ENCODE measurements at places on chromosomes 7 and 10.

DNA sequence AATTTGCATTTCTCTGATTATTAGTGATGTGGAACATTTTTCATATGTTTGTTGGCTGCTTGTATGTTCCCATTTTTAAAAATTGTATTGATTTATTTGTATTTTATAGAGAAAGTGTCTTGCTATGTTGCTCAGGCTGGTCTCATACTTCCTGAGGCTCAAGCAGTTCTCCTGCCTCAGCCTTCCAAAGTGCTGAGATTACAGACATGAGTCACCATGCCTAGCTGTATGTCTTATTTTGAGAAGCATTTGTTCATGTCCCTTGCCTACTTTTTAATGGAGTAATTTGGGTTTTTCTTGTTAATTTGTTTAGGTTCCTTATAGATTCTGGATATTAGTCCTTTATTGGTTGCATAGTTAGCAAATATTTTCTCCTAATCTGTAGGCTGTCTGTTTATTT lies 214.2 kb upstream of the KAT6B start:
- DNase-seq, result no peak

DNA sequence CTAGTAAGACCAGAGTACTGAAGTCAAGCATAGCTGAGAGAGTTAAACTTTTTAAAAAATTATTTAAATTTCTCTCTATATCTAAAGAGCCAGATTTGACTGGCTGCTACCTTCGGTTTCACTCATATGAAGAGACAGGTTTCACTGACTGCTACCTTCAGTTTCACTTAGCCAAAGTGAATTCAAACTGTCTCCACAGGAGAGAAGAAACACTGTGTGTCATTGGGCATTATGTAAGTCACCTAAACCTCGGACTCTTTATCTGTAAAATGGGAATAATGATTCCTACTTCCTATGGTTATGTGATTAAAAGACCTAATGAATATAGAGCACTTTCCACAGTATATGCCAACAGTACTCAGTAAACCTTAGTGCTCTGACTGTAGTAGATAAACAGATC lies 41.6 kb upstream of the MET start:
- no peak for DNase-seq

DNA sequence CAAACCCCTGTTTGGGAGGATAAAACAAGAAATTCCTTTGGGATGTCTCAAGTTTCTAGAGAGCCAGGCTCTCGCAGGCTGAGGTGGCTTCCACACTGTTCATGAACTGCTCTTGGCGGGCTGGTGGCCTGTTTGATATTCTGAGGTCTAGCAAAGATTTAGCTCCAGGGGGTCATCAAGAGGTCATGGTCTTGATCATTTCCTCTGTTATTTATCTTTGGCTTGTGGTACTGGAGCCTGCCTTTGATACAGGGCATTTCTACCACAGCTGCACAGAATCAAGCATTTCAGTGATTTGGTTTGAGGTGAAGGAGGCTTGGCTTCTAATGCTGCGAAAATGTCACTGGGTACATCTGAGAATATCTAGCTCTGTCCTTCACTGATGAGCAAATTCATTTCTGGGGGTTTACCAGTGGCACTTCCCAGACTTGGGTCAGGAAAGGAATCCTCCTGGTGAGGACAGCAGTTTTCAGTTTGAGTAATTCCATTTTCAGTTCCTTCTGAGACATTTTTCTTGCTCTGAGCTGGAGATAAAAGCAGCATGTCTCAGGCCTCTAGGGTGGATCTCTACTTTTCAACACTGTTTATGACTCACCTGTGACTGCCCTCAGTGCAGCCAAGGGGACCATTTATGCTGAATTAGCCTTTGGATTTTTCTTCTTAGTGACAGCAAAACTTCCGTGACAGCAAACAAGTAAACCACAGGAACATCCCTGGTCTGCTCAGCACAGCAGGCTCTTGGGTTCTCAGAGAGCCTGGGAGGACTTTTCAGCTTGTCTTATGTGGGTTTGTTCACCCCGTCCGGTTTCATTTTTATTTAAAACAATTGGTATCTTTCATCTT lies 312.0 kb downstream of the RNLS start:
- no peak for DNase-seq

GRCh38 chr7:121126201-121126600 lies 137.7 kb downstream of the CPED1 start:
- DNase-seq, result no peak

- DNase-seq, result peak; percentile 36
These were observed at the start of gene PFKP for GRCh38 chr10:3067118-3067858. TSS of gene PFKP (plus strand) at chr10:3067548. CDS start at chr10:3067596, 48 bp downstream.

- DNase-seq, result no peak
These were observed 4.9 kb downstream of the COL17A1 start for GRCh38 chr10:104080762-104081161.

GRCh38 chr10:35875016-35875676 lies 233.1 kb upstream of the FZD8 start:
- DNase-seq, result no peak

- DNase-seq, result peak; percentile 71
These were observed 321.2 kb downstream of the FRMD4A start for GRCh38 chr10:14009371-14010100.

GRCh38 chr10:819326-819725 lies 112.2 kb downstream of the LARP4B start:
- no peak for DNase-seq

DNA sequence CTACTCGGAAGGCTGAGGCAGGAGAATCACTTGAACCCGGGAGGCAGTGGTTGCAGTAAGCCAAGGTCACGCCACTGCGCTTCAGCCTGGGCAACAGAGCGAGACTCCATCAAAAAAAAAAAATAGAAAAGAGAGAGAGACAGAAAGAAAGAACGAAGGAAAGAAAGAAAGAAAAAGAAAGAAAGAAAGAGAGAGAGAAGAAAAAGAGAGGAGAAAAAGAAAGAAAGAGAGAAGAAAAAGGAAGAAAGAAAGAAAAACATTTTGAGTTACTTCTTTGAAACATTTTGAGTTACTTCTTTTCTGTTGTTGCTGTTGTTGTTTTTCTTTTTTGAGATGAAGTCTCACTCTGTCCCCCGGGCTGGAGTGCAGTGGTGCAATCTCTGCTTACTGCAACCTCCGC lies 2.4 kb upstream of the MKI67 start:
- no peak for DNase-seq

DNA sequence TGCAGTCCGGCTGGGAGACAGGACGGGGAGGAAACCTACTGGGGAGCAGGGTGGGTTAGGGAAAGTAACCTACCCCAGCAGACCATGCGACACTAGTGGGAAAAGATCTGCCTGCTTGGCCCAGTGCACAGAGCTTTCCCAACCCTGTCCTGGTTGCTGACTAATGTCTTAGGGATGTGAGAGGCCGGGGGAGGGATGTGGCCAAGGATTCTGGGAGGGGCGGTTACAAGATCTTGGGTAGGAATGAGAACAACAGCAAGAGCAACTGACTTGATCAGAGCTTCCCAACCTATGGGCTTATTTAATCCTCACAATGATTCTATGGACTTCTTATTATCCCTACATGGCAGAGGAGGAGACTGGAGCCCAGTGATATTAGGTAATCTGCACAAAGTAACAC lies 24.0 kb upstream of the EIF5AL1 start:
- no peak for DNase-seq

DNA sequence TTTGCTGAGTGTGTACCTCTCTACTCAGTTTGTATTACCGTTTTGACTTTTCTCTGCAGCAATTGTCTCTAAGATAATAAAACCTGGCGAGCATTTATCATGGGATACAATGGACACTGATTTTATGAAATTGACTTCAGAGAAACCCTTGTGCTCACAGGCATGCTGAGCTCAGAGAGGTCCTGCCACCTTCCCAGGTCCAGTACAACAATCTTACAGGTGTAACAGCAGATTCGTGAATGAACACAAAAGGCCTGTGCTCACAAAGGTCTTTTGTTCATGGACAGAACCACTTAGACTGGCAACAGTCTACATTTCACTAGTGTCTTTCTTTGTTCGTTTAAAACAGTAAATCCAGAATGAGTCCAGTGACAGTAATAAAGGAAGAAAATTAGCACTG lies 43.2 kb downstream of the HECW1 start:
- no peak for DNase-seq

DNA sequence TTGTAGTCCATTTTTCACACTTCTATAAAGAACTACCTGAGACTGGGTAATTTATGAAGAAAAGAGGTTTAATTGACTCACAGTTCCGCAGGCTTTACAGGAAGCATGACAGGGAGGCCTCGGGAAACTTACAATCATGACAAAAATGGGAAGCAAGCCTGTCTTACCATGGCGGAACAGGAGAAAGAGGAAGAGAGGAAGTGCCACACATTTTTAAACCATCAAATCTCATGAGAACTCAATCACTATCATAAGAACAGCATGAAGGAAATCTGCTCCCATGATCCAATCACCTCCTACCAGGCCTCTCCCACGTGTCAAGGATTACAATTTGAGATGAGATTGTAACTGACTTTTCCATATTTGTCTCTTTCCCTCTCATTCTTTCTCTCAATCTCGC lies 9.3 kb upstream of the PNPLA8 start:
- no peak for DNase-seq

GRCh38 chr10:15859509-15859905 lies 800 bp downstream of the MINDY3 start:
- no peak for DNase-seq

DNA sequence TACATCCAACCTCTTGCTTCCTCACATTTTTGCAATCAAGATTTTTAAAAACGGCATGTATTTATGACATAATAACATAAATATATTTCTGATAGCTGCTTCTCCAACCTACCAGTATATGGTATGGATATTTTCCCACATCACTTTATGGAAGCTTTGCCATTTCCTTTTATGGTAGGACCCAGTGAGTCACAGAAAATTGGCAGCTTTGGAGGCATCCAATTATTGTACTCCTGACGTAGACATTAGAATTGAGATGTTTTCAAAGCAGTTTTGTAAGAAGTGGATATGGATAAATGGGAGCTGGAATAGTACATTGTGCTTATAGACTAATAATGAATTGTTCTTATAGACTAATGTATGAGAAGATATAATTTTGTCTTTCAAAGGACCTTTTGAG lies 23.8 kb upstream of the BICC1 start:
- DNase-seq, result no peak

GRCh38 chr10:112821663-112822062 lies 128.4 kb upstream of the TCF7L2 start:
- DNase-seq, result no peak

DNA sequence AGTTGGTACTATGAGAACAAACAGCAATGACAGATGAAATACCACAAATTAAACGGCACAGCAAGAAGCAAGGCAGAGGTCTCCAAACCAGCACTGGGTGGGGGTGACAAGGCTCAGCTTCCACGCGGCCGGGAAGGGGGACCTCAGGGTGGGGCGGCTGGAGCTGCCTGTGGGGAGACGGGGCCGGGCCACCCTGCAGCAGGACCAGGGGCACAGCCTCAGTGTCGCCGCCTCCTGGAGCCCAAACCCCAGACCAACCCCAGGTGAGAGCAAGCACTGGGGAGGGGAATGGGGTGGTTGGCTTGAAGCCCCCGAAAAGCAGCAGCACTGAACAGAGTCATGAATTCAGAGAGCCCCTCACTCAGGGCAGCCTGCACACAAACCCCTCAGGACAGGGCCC lies 49.3 kb upstream of the PRKAR1B start:
- DNase-seq, result no peak

DNA sequence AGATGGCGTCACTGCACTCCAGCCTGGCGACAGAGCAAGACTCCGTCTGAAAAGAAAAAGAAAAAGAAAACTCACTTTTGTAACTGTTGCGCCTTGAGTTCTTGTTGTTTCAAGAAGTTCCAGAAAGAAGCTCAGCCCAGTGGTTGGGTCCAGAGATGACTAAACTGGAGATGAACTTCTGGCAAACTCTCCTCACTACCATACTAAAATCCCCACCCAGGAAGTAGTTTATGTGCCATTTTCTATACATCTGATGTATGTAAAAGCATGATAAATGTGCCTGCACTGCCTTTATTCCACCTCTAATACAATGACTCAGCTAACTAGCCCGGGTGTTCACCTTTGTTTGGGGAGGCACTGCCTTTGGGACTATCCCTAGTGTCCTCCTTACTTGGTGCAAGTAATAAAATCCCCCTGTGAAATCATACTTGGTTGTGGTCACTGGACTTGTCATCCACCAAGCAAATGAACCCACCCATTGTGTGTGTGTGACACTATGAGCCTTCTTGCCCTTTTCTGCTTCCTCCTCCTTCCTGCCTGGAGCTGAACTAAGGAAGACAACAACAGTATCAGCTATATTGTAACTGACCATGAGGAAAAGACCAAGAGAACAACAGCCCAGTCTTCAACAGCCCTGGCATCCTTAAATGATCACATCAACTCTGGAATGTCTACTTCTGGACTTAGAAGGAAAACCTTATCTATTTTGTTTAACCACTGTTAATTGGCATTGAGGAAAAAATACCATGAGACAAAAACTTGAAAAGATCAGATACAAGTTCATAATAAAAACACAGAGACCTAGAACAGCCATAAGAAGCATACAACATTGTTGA lies 33.6 kb downstream of the JMJD1C start:
- no peak for DNase-seq

DNA sequence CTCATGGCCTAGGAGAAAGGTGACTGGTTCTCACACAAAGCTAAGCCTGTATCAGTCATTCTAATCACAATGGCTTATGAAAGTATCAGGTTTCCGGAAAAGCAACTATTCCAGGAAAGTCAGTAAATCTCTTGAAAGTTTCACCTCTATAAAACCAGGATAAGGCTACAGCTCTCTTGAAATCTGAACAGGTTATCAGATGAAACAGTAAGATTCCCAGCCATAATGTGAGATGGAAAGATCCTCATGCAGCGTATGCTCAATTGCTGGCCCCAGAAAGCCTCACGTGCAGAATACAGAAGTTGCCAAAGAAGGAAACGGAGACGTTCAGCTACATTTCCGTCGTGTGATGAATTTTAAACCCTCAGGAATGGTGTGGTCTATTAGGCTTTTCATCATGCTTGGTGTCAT lies 90.0 kb downstream of the PFKFB3 start:
- no peak for DNase-seq

- no peak for DNase-seq
These were observed 14.5 kb downstream of the ANKRD7 start for GRCh38 chr7:118239014-118239413.

DNA sequence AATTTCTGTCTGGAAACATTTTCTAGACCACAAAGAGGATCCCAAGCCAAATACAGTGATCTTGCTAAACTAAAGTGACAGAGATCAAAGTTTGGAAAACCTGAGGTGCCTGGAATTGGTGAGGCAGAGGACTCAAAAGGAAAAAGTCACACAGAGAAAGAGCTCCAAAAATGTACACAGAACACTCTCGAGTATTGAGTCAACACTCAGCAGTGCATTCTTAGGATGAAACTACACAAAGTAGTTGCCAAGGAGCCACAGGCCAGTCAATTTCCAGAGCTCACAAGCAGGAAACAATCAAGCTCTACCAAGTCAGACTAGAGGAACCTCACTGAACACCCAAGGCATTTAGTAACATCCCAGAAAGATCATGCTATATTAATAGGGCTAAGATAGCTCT lies 61.3 kb downstream of the MICU1 start:
- no peak for DNase-seq

GRCh38 chr7:64916-65341 lies 127.4 kb upstream of the FAM20C start:
- DNase-seq, result no peak

GRCh38 chr7:75772081-75773077 lies at the start of gene CCL26:
TSS of gene CCL26 (minus strand) at chr7:75772211. CDS start at chr7:75772176, 35 bp downstream.
- DNase-seq, result no peak

- DNase-seq, result peak; percentile 26
These were observed 8.2 kb downstream of the TFR2 start for GRCh38 chr7:100632951-100633717.

GRCh38 chr7:82012453-82012852 lies 242.6 kb upstream of the HGF start:
- DNase-seq, result no peak

All from stimulated activated CD8-positive, alpha-beta memory T cell treated with anti-CD3 and anti-CD28 coated beads, Interleukin-7, amount 100 ng/mL, for 4 hours (primary cell).